ENCODE measurements at places on chromosomes 7 and 10. TPM values are rescaled to one million over a fixed set of nuclear protein-coding genes. Genes with fewer than 3 reads are reported as not detected.

OR6V1 gene
- not detected for total RNA-seq

- no peaks in the 10 kb centered on the region for H3K27me3 ChIP-seq
- H3K4me3 ChIP-seq: no peak overlapping the region
- peaks cover 22% of the 10 kb centered on the region for H3K36me3 ChIP-seq
- H3K27ac ChIP-seq: peak overlapping the region; percentile 55
These were observed 158.1 kb downstream of the SND1 start for GRCh38 chr7:127810113-127810512.

GRCh38 chr10:71748671-71749191 is 24.6 kb downstream of the VSIR start:
- peaks cover 7% of the 10 kb centered on the region for H3K27me3 ChIP-seq
- no peak overlapping the region for H3K4me3 ChIP-seq
- DNase-seq: no peak
- H3K27ac ChIP-seq: no peak overlapping the region
- H3K36me3 ChIP-seq: no peaks in the 10 kb centered on the region

PDZD7 gene
- total RNA-seq: 1.1 TPM

DNA sequence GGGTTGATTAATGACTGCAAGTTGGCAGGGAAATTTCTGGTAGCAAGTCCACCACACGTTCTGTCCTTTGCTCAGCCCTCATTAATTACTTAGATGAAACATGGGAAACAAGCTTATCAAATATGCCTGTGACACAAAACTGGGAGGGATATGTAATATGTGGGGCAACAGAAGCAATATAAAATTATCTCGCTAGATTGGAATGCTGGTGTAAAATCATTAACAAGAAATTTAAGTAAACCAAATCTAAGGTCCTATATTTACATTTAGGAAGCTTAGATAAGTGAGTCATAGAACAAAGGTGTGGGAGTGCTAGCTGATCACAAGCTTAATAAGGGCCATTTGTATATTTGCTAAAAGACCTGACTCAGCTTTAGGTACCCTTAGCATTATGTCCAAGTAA is 23.5 kb downstream of the TRPV5 start:
- H3K27ac ChIP-seq: no peak overlapping the region
- H3K4me3 ChIP-seq: no peak overlapping the region
- H3K36me3 ChIP-seq: no peaks in the 10 kb centered on the region
- peaks cover 8% of the 10 kb centered on the region for H3K27me3 ChIP-seq

DNA sequence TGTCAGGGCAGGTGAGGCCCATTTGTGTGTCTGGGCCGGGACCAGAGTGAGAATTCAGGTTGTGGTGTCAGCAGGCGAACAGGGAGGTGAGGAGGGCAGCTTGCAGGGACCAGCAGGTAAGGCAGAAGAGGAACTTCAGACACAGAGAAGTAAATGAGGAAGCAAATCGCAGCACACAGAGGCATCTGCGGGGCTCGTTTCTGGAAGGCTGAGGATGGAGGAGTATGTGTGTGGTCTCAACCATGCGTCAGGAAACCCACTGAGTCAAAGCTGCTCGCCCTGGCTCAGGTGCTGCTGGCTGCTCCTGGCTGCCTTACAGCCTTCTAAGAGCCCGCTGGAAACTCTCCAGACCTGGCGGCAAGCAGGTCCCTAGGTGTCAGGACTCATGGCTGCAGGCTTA is 26.9 kb upstream of the PITRM1 start:
- no peaks in the 10 kb centered on the region for H3K36me3 ChIP-seq
- peaks cover 59% of the 10 kb centered on the region for H3K27me3 ChIP-seq
- no peak for DNase-seq

DNA sequence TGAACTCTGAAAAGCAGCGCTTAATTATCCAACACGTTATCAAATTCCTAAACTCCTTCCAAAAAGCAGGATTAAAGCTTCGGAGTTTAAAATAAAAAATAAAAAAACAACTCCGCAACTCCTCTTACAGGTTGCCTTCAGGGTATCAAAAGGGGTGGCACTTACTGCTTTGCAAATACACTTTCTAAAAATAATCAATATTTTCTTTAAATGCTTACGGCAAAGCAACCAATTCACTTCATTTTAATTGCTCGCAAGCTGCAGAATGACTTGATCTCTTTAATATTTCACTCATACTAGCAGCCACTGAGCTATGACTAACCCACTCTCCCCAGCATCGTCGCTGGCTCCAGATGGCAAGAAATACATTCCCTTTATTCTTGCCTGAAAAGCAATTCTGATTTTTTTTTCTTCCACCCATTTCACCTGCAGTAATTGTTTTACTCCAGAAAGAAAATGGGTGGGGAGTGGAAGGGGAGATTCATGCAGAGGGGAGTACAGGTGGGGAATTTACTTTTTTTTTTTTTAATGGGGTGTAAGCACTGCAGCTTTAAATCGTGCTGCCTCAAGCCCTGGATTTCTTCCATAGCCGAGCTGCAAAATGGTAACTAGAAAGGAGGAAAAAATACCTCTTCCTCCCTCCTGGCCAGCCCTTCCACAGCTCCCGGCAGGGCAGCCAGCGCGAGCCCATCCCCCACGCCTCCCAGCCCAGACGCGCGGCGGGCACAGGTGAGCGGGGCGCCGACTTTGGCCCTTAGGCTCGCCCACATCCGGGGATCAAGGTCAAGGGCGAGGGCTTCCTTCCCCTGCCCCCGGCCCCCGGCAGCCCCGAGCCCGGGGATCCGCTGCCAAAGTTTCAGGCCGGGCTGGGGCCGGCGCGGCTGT is 54.2 kb upstream of the FHIP2A start:
- peaks cover 2% of the 10 kb centered on the region for H3K27me3 ChIP-seq
- peak overlapping the region; percentile 91 for H3K4me3 ChIP-seq
- H3K36me3 ChIP-seq: no peaks in the 10 kb centered on the region
- H3K4me1 ChIP-seq: peaks cover 32% of the 10 kb centered on the region
- peak; percentile 60 for DNase-seq
- peak overlapping the region; percentile 67 for H3K27ac ChIP-seq

PILRA gene
- 0.31 TPM for total RNA-seq

CYP2C18 gene
- total RNA-seq: not detected

DNA sequence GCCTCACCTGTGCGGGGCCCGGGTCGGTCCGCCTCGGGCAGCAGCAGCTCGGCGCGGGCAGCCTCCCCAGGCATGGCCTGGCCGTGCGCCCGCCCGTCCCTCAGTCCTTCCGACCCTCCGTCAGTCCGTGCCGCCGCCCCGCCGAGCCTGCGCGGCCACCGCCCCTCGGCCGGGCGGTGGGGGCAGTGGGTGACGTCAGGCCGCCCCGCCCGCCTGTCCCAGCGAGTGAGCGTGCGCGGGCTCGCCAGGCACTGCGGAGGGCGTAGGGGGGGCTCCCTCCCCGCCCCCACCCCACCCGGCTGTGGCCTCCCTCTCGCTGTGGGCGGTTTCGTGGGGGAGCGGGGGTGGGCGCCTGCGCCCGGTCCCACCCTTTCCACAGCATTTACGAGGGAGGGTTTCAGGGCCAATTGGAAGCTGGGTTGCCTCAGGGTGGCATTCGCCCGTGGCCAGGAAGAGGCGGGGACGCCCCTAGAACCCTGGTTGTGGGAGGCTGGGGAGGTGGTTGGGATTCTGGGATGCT is at the start of gene NACAD:
Gene NACAD, minus strand, starts transcription at position 149 of the 520 bp plus-strand sequence. Its CDS starts 75 bp downstream, at position 74.
- peaks cover 14% of the 10 kb centered on the region for H3K4me1 ChIP-seq
- peaks cover 2% of the 10 kb centered on the region for H3K27me3 ChIP-seq
- peak within 1 kb of the TSS; percentile 72 for H3K4me3 ChIP-seq

LIPJ gene
- total RNA-seq: not detected

GRCh38 chr10:76036111-76036940 is 604.9 kb downstream of the LRMDA start:
- H3K27me3 ChIP-seq: no peaks in the 10 kb centered on the region
- no peak overlapping the region for H3K4me3 ChIP-seq
- H3K36me3 ChIP-seq: 0 out of 2 replicates have a peak, but pooled peaks cover 6% of the 10 kb centered on the region
- peak; percentile 48 for DNase-seq
- peaks cover 22% of the 10 kb centered on the region for H3K4me1 ChIP-seq

DNA sequence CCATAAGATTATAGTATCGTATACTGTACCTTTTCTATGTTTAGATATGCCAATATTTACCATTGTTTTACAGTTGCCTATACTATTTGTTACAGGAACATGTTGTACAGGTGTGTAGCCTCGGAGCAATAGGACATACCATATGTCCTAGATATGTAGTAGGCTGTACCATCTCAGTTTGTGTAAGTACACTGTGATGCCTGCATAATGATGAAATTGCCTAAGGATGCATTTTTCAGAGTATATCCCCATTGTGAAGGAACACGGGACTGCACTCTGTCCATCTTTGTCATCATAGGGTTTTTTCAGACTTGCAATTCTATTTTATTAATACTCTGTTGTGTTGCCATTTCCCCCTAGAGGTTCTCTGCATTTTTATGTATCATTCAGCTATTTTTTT is 50.1 kb downstream of the MCU start:
- peaks cover 36% of the 10 kb centered on the region for H3K4me1 ChIP-seq
- H3K36me3 ChIP-seq: no peaks in the 10 kb centered on the region
- H3K27ac ChIP-seq: no peak overlapping the region
- no peak overlapping the region for H3K4me3 ChIP-seq
- H3K27me3 ChIP-seq: no peaks in the 10 kb centered on the region

PARG gene
- total RNA-seq: 18.0 TPM

ERCC6 gene
- total RNA-seq: 62.5 TPM

DNA sequence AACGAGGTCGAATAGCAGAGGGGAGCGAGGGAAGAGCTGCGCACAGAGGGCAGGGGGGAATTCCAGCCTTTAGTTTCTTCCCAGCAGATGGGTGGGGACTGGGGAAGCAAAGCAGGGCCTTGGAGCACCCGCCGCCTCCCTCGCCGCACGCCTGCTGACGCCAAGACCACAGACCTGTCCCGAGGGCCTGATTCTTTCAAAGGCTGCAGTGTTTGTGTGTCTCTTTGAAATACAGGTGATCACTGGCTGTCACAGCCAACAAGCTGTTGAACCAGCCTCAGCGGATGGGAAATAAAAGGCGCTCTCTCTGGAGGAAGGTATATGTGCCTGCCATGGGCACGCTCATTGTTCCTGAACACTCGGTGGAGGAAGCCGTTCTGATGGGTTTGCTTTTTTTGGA is 119.3 kb downstream of the FAM53B start:
- no peaks in the 10 kb centered on the region for H3K36me3 ChIP-seq
- 0 out of 2 replicates have a peak, but pooled peaks cover 3% of the 10 kb centered on the region for H3K27me3 ChIP-seq
- H3K27ac ChIP-seq: no peak overlapping the region
- no peaks in the 10 kb centered on the region for H3K4me1 ChIP-seq
- H3K4me3 ChIP-seq: no peak overlapping the region

DNA sequence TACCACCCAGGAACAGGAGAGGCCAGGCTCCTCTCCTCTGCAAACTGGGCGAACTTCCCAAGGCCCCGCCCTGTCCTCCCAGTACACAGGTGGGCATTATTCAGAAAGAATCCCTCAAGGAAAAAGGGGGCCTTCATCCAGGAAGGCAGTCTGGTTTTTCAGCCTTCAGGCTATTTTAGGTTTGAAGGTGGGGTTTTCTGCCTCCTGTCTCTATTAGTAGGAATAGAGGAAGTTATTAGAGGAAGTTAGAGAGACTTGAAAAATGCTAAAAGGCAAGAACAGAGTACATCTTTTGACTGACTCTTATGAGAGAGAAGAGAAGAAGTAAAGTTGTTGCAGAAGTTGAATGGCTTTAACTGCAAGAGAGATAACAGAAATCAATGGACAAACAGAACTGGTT is 250.9 kb upstream of the SORCS1 start:
- no peak overlapping the region for H3K4me3 ChIP-seq
- no peaks in the 10 kb centered on the region for H3K27me3 ChIP-seq
- no peak for DNase-seq

- H3K4me1 ChIP-seq: peaks cover 14% of the 10 kb centered on the region
- H3K27ac ChIP-seq: no peak overlapping the region
- no peak for DNase-seq
- no peaks in the 10 kb centered on the region for H3K36me3 ChIP-seq
- no peak overlapping the region for H3K4me3 ChIP-seq
These were observed 126.2 kb downstream of the MDFIC start for GRCh38 chr7:115047958-115048720.

DNA sequence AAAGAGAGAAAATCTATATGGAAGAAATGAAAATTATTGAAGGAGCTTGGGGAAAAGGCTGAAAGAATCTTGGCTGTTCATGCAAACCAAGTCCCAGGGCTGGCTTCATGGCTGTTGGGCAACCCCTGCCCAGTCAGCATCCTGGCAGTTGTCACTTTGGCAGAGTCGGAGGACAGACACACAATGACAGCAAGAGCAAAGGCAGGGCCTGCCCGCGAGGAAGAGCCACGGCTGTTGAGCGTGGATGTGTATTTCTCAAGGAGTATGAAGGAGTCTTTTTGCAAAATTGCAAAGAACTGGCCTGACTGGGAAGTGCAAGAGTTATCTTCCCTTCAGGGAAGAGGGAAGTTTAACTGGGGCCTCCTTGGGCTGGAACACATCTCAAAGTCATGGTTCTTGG is 11.7 kb downstream of the PTPRE start:
- H3K4me1 ChIP-seq: no peaks in the 10 kb centered on the region
- no peak for DNase-seq
- H3K4me3 ChIP-seq: no peak overlapping the region
- H3K27me3 ChIP-seq: peaks cover 3% of the 10 kb centered on the region

GRCh38 chr10:100725071-100725471 is 20.3 kb upstream of the PAX2 start:
- H3K27ac ChIP-seq: no peak overlapping the region
- no peak overlapping the region for H3K4me3 ChIP-seq
- peaks cover 23% of the 10 kb centered on the region for H3K4me1 ChIP-seq
- H3K27me3 ChIP-seq: peaks cover 51% of the 10 kb centered on the region
- no peaks in the 10 kb centered on the region for H3K36me3 ChIP-seq
- DNase-seq: peak; percentile 22

PNLIPRP1 gene
- total RNA-seq: not detected

DNA sequence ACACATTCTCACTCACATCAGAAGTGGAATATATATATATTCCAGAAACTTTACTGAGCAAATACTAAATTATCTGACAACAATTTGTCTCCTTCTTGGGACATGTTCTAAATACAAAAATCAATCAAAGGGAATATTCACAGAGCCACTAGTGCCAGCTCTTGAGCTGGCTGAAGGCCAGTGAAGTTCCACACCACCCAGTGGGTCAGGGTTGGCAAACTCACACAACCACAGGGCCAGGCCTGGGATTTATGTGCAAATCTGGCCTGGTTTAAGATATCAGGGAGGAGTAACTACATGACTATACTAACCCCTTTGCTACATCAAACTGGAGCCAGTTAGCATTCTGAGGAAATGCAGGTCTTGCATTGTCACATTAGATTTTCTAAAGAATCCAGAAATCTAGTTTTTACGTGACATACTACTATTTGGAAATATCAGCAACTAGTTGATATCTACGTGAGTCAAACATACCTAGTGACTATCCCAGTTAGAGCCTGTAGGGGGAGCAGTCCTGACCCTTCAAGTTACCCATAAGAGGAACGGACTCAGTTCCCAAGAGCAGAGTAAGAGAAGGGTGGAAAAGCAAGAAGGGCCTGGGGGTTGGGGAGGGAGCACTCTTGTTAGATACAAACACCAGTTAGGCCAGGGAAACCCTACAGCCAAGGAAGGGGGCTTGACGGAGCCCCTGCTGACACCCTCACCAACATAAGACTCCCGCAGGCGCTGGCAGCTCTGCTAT is 600.4 kb downstream of the KCNMA1 start:
- H3K4me3 ChIP-seq: no peak overlapping the region
- no peak overlapping the region for H3K27ac ChIP-seq
- peaks cover 8% of the 10 kb centered on the region for H3K36me3 ChIP-seq
- H3K27me3 ChIP-seq: no peaks in the 10 kb centered on the region

GRCh38 chr10:6083523-6084475 is 5.0 kb upstream of the RBM17 start:
- peaks cover 29% of the 10 kb centered on the region for H3K27me3 ChIP-seq
- DNase-seq: no peak
- H3K4me3 ChIP-seq: peak overlapping the region; percentile 21
- no peak overlapping the region for H3K27ac ChIP-seq
- no peaks in the 10 kb centered on the region for H3K36me3 ChIP-seq

- H3K4me3 ChIP-seq: peak overlapping the region; percentile 83
- H3K36me3 ChIP-seq: no peaks in the 10 kb centered on the region
- H3K27me3 ChIP-seq: peaks cover 15% of the 10 kb centered on the region
- peaks cover 8% of the 10 kb centered on the region for H3K4me1 ChIP-seq
- H3K27ac ChIP-seq: no peak overlapping the region
These were observed 766 bp downstream of the BAMBI start for GRCh38 chr10:28677888-28678686.

TMEM184A gene
- total RNA-seq: 2.9 TPM
